Karpas-422 (cell line): ENCODE measurements at places on chromosomes 2 and 18. TPM values are rescaled to one million over a fixed set of nuclear protein-coding genes. Genes with fewer than 3 reads are reported as not detected.

The DNAH6 gene
- under 0.01 and 0.15 TPM in 2 replicates for total RNA-seq

The STAT4 gene
- not detected in 2 replicates for total RNA-seq

- no peak for DNase-seq
These were observed 76.5 kb downstream of the ZNF521 start for GRCh38 chr18:25275412-25276001.

GRCh38 chr2:43707255-43708015, 31.2 kb upstream of the C1GALT1C1L start:
- DNase-seq: no peak

DNA sequence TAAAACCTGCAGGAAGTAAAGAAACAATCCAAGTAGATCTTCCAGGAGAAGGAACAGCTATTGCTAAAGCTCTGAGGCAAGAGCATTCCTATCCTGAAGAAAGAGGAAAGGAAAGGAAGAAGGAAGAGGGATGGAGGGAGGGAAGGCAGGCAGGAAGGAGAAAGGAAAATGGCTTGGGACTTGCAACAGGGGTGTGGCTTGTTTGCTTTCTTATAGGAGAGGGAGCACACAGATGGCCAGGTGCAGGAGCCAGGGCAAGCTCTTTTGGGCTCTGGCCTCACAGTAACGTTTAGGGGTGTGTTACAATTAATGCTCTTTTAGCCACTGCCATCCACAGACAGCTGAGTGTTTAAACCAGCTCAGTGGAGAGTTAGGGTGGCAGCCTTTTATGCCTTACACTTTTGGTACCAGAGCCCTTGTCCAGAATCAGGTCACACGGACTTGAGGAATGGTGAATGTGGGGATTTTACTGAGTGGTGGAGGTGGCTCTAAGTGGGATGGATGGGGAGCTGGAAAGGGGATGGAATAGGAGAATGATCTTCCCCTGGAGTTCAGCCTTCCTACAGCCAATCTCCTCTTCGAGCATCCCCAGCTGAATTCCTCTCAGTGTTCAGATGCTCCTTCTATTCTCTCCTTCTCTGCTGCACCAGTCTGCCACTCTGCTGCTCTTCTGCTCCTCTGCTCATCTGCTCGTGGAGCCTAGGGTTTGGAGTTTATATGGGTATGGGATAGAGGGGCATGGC, 108.7 kb upstream of the SLC39A10 start:
- peak; percentile 39 for DNase-seq

The POMC gene
- 0.45 TPM in 1 of 2 replicates, not detected in the other for total RNA-seq

GRCh38 chr2:11082880-11083279, 72.4 kb upstream of the SLC66A3 start:
- no peak for DNase-seq
